ENCODE measurements at places on chromosomes 7 and 10. TPM values are rescaled to one million over a fixed set of nuclear protein-coding genes. Genes with fewer than 3 reads are reported as not detected.

DNA sequence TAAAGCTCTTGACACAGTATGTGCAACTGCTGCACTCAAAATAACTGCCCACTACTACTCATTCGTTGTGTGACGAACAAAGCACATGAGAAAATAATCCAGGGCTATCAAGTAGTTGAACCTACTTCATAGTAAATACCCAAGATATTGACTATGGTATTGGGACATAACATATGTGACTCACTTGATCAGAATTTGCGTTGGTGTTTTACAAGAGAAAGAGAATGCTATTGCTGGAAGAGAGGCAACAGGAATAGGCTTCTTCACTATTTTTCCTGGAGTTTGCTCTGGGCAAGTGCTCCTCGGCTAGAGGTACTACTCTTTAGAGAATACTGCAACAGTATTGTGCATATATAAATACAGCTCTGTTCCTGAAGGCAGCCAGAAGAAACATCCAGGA is 2.5 kb downstream of the DGKB start:
- no peak for DNase-seq

DNA sequence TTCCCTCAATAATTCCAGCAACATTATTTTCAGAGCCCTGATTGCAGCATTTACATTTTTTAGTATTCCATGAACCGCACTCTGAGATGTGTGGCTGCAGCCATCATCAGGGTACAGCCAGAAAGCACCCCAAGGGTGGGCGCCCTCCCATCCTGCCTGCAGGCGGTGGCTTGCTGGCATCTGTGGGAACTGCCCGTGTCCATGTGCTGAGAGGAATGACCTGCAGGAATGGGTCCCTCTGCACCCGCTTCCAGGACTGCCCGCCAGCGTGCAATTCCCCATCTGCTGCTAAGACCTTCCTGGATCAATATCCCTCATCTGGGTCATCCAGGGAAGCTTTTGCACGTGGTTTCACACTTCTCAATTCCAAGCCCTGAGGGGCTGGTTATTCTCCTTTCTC is 32.8 kb upstream of the NUB1 start:
- DNase-seq, result no peak

The ACSL5 gene
- total RNA-seq, result 17.6 TPM

The EMX2 gene
- total RNA-seq, result not detected

DNA sequence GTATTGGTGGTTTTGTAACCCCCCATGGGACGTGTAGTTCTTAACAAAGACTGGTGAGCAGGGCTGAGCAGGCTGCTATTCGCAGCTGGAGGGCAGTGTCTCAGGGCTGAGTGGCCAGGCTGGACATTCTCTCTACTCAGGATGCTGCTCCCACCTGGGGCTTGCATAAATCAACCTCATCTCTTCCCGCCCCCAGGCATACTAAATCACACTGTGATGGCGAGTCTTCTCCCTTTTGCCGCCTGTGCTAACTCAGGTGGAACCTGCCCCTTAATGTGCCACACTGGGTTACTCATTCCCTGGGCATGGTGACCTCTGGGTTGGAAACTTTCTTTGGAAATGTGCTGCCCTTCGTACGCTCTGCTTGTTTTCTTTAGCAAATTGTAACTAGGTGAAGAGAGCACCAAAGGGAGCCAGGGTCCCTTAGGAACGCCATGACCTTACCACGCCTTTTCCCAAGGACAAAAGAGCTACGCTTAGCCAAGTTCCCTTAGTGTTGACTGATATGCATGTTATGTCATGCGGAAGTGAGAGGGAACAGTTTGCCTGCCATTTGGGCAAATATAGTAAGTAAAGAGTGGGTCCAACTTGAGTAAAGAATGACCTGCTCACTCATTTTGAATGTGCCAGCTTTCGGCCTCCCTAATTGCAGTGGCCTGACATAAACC is 40.4 kb upstream of the COBL start:
- DNase-seq, result no peak

The ECHDC3 gene
- total RNA-seq, result not detected

GRCh38 chr10:38038107-38038931 is 27.8 kb downstream of the ZNF33A start:
- no peak for DNase-seq

DNA sequence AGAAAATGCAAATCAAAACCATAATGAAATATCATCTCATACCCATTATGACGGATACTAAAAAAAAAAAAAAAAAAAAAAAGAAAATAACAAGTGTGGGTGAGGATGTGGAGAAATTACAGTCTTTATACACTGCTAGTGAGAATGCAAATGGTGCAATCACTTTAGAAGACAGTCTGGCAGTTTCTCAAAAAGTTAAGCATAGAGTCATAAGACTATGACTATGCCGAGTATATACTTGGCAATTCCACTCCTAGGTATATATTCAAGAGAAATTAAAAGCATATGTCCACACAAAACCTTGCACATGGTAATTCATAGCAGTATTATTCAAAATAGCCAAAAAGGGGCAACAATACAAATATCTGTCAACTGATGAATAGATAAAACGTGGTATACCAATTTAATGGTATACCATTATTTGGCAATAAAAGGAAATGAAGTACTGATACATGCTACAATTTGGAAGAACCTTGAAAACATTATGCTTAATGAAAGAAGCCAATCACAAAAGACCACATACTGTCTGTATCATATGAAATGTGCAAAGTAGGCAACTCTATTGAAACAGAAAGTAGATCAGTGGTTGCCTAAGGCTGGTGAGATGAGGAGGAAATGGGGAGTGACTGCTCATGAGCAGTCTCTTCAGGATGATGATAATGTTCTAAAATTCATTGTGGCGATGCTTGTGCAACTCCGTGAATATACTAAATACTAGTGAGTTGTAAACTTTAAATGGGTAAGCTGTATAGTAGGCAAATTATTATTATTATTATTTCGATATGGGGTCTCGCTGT is 90.1 kb upstream of the NANOS1 start:
- peak; percentile 42 for DNase-seq

The CDNF gene
- total RNA-seq, result not detected

- DNase-seq, result no peak
Observed at GRCh38 chr7:69608878-69609277, 10.6 kb downstream of the AUTS2 start.

GRCh38 chr10:63672491-63672890 is 151.3 kb downstream of the REEP3 start:
- DNase-seq, result no peak

The C10orf105 gene
- not detected for total RNA-seq

- no peak for DNase-seq
Observed at GRCh38 chr10:71249996-71250395, 37.6 kb downstream of the UNC5B start.

GRCh38 chr7:72152161-72153131 is 259.7 kb downstream of the CALN1 start:
- peak; percentile 7 for DNase-seq

DNA sequence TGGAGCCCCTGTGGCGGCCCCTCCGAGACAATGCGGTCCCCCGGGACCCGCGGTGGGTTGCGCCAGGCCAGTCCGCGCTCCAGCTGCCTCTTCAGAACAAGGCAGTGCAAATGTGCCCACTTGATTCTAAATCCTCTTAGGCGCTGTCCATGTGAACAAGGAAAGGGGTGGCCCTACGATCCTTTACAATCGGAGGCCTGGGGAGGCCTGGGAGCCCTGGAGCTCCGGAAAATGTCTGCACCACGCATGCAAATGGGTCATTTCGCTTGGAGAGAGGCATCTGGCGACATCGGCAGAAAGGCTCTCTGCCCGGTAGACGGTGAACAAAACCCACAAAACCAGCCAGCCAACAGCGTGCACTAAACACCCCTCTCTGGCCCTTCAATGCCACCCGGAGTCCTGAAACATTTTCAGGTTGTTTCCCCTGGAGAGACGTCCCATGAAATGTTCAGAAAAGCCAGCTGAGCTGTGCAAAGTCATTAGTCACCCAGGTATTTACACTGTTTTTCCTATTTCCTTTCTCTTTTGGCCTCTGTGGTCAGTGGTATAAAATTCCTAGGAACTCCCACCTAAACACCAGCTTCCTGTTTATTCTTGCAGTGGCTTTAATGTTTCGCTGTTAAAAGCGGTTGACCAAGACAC is 102.8 kb upstream of the ZNF438 start:
- DNase-seq, result peak; percentile 88

The CABCOCO1 gene
- 3.6 TPM for total RNA-seq

The GIMAP1 gene
- 0.07 TPM for total RNA-seq

The ATRNL1 gene
- total RNA-seq, result 5.4 TPM

DNA sequence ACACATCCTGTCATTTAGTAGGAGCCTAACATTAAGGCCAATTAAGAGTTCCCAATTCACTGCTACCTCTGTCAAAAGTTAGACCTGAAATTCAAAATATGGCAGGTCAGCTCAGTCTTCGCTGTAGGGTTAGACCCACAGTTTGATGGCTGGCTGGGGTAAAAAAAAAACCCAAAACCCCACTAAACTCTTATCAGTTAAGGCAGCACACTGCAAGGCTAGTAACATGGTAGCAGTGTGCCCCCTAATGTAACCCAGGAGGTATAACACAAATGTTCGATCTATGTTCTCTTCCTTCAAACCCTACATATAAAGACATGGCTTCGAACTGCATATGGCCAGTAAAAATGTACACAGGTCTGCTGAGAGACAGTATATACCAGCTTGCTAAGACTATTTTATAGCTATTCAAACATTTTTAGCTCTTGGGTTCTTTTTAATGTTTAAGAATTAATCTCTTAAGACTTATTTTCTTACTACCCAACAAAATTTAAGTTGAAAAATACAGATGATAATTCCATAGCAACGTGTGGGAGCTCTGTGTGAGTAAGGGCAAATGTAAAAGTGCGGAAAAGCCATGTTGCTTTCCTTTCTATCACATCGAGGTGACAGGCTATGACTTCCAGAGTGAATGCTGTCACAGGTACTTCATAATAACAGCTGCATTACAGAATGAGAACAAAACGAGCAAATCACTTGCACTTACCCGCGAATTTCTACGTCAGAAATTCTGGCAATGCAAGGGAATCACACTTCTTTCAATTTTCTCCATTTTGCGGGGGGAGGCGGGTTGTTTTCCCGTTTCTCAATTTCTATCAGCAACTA is 168.4 kb upstream of the IMMP2L start:
- DNase-seq, result peak; percentile 48

GRCh38 chr7:43585562-43585961 is 2.7 kb downstream of the STK17A start:
- DNase-seq, result no peak

The HOXA6 gene
- 3.7 TPM for total RNA-seq

The NT5C2 gene
- total RNA-seq, result 43.8 TPM

- peak; percentile 72 for DNase-seq
Observed at GRCh38 chr7:81447351-81447952, 322.4 kb downstream of the HGF start.

DNA sequence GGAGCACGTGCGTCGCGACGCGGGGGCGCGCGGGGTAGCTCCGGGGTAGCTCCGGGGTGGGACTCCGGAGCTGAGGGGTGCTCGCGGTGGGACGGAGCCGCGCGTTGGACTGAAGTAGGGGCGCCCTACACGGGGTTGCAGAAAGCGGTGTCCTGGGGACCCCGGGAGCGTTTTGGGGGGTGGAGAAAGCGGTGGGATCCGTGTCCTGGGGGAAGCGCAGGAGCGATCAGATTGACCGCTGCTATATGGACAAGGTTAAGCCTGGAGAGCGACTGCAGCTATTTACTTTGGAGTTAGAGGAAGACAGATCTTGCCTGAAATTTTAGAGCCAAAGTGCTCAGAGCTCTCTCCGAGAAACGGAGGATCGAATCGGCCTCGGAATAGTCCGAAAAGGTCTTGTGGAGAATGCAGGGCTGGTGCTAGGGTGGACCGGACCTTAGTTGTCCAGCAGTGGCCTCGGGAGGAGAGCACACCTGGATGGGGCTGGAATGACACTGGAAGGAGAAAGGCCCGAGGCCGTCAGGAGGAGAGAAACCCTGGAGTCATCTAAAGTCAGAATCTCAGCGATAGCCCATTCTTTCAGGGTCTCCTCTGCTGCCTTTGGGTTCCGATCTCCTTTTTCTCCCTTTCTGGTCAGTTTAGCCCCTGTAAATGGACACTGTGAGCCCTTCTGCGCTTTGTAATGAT is 564 bp downstream of the PDSS1 start:
- no peak for DNase-seq

The ZNF775 gene
- 2.5 TPM for total RNA-seq

The OPN1SW gene
- total RNA-seq, result not detected

DNA sequence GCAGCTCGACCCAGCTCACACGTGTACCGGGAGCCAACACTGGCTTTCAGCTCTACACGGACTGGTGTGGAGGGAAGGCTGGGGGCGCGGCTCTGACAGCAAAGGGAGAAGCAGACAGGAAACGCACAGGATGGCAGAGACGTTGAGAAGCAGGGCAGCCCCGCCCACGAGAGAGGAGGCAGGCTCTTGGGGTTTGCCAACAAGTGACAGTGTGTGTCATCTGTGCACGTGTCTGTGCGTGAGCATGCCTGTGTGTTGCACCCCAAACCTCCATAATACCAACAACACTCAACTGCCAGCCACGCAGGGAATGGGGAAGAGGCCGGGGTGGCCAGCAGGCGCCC is 64.4 kb upstream of the PDGFA start:
- DNase-seq, result no peak

DNA sequence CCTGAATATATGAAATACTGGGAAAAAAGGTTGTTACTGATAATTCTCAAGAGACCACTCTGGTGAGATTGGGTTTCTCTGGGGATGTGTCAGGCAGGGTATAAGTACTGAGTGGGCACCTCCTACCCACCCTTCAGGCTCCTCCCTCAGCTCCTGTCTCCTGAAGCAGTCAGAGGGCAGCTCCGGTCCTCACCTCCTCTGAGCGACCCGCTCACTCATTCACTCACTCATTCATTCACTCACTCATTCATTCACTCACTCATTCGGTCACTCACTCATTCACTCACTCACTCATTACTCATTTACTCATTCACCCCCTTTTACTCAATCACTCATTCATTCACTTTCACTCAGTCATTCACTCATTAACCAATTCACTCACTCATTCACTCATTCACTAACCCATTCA is 6.9 kb upstream of the PFKP start:
- no peak for DNase-seq

The COL13A1 gene
- 5.7 TPM for total RNA-seq

DNA sequence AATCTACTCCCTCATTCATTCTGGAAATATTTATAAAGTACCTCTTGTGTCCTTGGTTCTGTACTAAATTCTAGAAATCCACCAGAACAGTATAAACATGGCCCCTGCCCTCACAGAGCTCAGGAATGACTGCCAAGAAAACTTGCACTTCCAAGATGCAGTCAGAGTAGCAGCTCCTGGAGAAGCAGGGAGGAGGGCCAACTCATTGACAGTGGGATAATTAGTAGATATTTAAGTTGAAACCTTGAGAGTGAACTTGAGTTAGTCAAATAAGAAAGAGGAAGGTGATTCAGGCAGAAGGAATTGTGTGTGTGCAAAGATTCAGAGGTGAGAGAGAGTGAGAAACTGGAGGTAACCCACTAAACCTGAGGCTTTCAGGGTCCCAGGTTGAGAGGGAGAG is 182.2 kb upstream of the INHBA start:
- peak; percentile 72 for DNase-seq

- peak; percentile 44 for DNase-seq
Observed at GRCh38 chr10:3074145-3074665, 6.9 kb downstream of the PFKP start.

- DNase-seq, result no peak
Observed at GRCh38 chr7:114418117-114418516, 3.5 kb downstream of the FOXP2 start.

The ABHD11 gene
- 29.0 TPM for total RNA-seq

All from M059J (cell line).